ENCODE measurements at places on chromosomes 3 and 15.

DNA sequence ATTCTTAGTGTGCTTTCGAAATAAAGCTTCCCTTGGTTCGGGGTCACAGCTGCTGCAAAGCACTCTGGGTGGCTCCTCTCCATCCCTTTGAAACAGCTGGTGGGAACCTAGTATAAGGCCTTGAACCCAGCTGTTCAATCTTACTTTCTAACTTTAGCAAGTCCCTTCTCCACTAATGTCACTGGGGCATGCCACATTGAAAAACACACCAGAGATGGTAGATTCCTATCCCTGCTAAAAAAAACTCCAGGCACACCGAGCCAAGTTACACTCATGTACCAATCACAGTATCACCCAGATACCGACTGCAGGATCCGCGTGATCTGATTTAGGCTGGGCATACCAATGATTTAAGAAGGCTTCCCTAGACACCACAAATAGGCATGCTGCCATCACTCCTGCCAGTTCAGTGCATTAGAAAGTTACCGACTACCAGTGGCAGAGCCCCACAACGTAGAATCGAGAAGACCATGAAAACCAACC lies 65.0 kb downstream of the WWTR1 start:
- no peak for DNase-seq

GRCh38 chr3:79844176-79844575 lies 76.4 kb upstream of the ROBO1 start:
- no peak for DNase-seq

GRCh38 chr15:84908564-84908963 lies 24.1 kb downstream of the SLC28A1 start:
- no peak for DNase-seq

- DNase-seq: no peak
These were observed 14.8 kb downstream of the GTPBP8 start for GRCh38 chr3:113005611-113006010.

GRCh38 chr15:43851251-43851650 lies 24.4 kb downstream of the WDR76 start:
- DNase-seq: no peak

DNA sequence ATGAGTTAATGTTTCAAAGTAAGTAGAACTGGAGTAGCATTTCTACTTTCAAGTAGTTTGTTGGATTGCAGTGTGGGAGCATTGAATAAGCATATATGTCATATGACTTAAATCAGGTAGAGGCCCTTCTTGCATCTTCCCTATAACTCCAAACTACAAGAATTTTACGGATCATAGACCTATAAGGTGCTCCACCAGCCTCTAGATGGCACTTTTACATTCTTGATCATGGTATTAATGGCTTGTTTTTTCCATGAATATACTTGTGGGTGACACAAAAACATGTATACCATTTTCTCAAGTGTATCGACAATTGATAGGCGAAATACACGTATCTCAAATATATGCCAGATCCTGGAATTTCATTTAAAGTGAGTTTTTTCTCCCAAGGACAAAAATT lies 311.1 kb downstream of the ZPLD1 start:
- no peak for DNase-seq

- no peak for DNase-seq
These were observed 215.7 kb upstream of the SLC2A2 start for GRCh38 chr3:171242170-171242569.

- no peak for DNase-seq
These were observed 108.3 kb downstream of the P3H2 start for GRCh38 chr3:190012314-190012782.

GRCh38 chr3:4666071-4666470 lies 172.9 kb downstream of the ITPR1 start:
- DNase-seq: no peak

DNA sequence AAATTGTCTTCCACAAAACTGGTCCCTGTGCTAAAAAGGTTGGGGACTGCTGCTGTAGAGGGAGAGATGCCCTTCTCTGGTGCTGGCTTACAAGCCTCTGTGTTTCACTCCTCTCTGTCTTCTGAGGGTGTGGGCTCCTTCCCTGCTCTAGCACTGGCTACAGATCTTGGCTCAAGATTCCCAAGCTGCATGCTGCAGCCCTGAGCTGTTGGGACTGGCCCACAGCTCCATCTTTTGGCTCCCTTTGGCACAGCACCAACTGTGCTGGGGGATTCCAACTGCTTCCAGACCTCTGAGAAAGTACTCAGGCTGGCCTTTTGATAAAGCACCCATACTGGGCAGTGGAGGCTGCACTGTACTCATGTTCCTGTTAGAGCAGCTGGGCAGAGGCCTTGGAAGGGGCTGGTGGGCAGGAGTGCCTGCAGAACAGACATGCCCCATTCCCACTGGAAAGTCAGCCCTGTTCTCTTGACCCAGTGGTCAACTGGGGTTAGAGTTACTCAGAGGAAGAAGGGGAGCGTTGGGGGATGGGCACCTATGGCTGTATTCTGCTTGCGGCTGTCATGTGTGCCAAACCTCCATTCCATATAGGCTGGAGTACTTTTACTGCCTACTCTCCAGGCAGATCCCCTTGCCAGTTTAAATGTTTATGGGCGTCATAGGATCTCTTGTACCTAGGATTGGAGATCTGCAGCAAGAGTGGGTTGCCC lies 55.7 kb downstream of the GALK2 start:
- no peak for DNase-seq

DNA sequence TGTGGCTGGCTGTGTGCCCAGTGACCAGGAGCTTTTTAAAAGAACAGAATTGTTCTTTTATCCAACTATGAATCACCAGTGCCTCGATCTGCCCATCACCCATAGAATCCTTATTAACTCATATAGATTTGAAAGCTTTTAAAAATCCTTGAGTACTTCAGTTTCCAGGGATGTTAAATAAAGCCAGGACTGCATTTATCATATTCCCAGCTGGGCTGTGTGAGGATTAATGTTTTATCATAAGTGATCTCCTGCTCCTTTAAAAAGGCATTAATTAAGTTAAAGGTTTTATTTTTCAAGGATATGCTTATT lies 234.0 kb downstream of the MYRIP start:
- no peak for DNase-seq

DNA sequence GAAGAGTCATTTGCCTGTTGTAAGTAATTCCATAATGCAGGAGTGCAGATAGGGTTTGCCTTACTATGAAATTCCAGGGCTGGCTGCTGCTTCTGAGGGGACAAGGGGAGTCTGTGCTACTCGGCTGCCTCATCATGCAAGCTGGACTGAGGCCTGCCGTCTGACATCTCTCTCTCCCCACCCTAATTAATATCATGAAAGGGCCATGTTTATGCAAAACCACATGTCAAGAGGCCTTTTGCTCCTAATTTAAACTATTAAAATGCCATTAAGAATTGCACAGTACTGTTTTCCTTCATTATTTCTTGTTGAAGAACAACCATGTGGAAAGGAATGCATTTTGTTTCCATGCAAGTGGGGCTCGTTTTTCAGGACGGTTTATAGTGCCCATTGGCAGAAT lies 26.3 kb downstream of the CHST2 start:
- DNase-seq: no peak

Data from putamen (tissue), 1 donor.